ENCODE measurements at places on chromosomes 4 and X. TPM values are rescaled to one million over a fixed set of nuclear protein-coding genes. Genes with fewer than 3 reads are reported as not detected.

- H3K27me3 ChIP-seq: no peaks in the 10 kb centered on the region
- H3K4me1 ChIP-seq: 0 out of 2 replicates have a peak, but pooled peaks cover 7% of the 10 kb centered on the region
- no peaks in the 10 kb centered on the region for H3K36me3 ChIP-seq
- no peak overlapping the region for H3K4me3 ChIP-seq
Observed at GRCh38 chr4:148288448-148288847, 153.8 kb downstream of the NR3C2 start.

GRCh38 chr4:39759569-39759968, 61.6 kb downstream of the UBE2K start:
- no peaks in the 10 kb centered on the region for H3K4me1 ChIP-seq
- H3K4me3 ChIP-seq: no peak overlapping the region
- DNase-seq: no peak
- peaks cover 1% of the 10 kb centered on the region for H3K36me3 ChIP-seq
- H3K27ac ChIP-seq: no peak overlapping the region

DNA sequence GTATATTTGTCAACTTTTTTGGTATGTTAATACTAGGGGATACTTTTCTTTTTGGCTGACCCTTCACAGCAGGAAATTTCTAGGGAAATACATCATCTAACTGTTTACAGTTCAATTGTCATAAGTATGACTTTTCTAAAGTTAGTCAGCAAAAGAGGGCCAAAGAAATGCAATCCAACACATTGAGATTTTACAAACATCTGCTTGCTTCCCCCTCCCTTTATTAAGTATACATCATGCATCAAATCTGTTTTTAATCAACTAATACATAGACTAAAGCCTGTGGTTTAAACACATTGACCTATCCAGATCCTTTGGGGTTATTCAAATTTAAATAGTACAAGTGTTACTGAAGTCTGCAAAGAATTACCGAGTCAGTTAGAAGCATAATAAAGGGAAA, 93.9 kb downstream of the MID1 start:
- H3K36me3 ChIP-seq: no peaks in the 10 kb centered on the region
- no peaks in the 10 kb centered on the region for H3K27me3 ChIP-seq
- H3K27ac ChIP-seq: no peak overlapping the region
- DNase-seq: no peak

DNA sequence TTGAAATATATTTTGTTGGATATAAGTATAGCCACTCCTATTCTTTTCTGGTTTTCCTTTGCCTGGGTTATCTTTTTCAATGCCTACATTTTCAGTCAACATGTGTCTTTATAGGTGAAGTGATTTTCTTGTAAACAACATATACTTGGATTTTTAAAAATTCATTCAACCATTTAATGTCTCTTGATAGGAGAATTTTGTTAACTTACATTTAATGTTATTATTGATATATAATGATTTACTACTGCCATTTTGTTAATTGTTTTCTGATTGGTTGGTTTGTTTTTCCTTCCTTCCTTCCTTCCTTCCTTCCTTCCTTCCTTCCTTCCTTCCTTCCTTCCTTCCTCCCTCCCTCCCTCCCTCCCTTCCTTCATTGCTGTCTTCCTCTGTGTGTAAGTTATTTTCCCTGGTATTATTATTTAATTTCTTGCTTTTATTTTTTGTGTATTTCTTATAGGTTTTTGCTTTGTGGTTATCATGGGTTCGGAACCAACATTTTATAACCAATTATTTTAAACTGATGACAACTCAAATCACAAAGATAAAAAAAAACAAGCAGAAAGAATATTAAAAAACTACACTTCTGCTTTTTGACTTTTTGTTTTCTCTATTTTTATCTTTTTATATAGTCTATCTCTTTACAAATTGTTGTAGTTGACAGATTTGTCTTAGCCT, 330.1 kb upstream of the GRID2 start:
- no peaks in the 10 kb centered on the region for H3K36me3 ChIP-seq
- no peaks in the 10 kb centered on the region for H3K4me1 ChIP-seq
- no peaks in the 10 kb centered on the region for H3K27me3 ChIP-seq
- no peak for DNase-seq

DNA sequence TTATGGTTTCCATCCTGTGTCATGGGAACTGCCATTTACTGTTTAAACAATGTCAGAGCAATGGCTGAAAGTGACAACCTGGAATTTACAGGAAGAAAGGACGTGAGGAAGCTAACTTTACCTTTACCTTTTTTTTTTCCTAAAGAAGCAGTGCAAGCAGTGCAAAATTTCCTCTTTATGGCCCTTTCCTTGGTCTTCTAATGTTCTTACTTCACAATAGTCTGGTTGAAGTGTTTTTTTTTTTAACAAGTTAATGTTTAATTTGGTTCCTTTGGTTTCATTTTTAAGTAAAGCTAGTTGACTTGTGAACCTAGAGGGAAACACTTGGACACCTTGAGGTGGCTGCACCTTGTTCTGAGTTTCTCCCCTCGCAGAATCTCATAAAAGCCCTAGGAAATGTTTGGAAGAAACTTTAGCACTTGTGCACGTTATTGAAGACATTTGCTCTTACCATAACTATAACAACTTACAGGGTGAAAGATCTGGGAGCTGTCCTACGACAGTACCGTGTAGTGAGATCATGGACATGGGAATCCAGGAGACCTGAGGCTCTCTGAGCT, 1.8 kb downstream of the SGMS2 start:
- no peaks in the 10 kb centered on the region for H3K36me3 ChIP-seq
- H3K4me1 ChIP-seq: no peaks in the 10 kb centered on the region
- DNase-seq: no peak
- no peak overlapping the region for H3K27ac ChIP-seq
- peak overlapping the region; percentile 5 for H3K4me3 ChIP-seq

GRCh38 chr4:143502231-143502630, 11.3 kb upstream of the SMARCA5 start:
- H3K27ac ChIP-seq: no peak overlapping the region
- H3K4me1 ChIP-seq: no peaks in the 10 kb centered on the region
- H3K4me3 ChIP-seq: no peak overlapping the region
- no peaks in the 10 kb centered on the region for H3K27me3 ChIP-seq
- DNase-seq: no peak

DNA sequence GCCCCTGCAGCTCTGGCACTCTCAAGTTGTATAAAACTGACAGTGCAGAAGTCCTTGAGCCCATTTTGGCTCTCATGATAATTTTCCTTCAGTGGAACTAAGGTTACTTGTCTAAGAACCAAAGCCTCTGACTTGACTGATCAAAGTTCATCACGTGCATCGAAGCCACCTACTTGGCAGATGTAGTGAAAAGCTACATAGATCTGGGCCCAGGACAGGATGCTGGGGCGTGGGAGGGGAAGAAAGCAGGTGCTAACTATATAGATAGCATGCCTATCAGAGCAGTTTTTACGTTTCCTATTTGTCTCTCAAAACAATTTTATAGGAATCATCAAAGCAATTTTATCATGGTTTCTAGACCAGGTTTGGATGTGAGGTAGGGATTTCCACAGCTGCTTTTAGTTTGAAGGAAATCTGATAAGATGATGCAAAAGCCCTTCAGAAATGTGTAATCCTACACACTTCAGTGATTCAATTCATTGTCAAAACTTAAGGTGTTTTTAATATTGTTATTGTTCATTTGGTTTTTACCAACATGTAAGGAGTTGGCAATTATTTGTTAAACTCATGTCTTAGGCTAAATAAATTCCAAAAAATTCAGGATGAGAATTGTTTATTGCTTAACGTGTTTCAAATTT, 1.2 kb upstream of the CD40LG start:
- no peak for DNase-seq
- H3K4me1 ChIP-seq: no peaks in the 10 kb centered on the region
- no peaks in the 10 kb centered on the region for H3K36me3 ChIP-seq
- no peak overlapping the region for H3K27ac ChIP-seq

GRCh38 chr4:186458050-186458449, 97.3 kb downstream of the MTNR1A start:
- H3K4me1 ChIP-seq: no peaks in the 10 kb centered on the region
- H3K27ac ChIP-seq: no peak overlapping the region
- H3K27me3 ChIP-seq: no peaks in the 10 kb centered on the region
- H3K36me3 ChIP-seq: no peaks in the 10 kb centered on the region
- no peak overlapping the region for H3K4me3 ChIP-seq

- no peaks in the 10 kb centered on the region for H3K27me3 ChIP-seq
- H3K36me3 ChIP-seq: no peaks in the 10 kb centered on the region
- DNase-seq: no peak
- peaks cover 11% of the 10 kb centered on the region for H3K4me1 ChIP-seq
Observed at GRCh38 chr4:77010841-77011354, 61.3 kb downstream of the SEPTIN11 start.

GRCh38 chrX:129696463-129697155, 41.9 kb upstream of the APLN start:
- H3K27me3 ChIP-seq: no peaks in the 10 kb centered on the region
- no peak for DNase-seq
- no peak overlapping the region for H3K4me3 ChIP-seq
- 0 out of 2 replicates have a peak, but pooled peaks cover 8% of the 10 kb centered on the region for H3K4me1 ChIP-seq

DNA sequence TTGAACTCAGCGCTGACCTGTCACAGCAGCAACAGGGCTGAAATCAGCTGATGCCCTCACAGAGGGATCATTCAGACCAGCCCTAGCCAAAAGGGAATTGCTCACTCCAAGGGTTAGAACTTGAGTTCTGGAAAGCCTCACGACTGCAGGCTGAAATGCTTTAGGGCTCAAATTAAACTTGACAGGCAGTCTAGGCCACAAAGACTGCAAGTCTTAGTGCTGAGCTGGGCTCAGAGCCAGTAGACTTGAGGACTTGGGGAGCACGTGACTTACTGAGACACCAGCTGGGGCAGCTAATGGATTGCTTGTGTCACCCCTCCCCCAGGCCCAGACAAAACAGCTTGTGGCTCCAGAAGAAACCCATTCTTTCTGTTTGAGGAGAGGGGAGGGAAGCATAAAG, 119.0 kb upstream of the SLC6A14 start:
- no peaks in the 10 kb centered on the region for H3K36me3 ChIP-seq
- no peak for DNase-seq
- H3K4me1 ChIP-seq: no peaks in the 10 kb centered on the region
- no peak overlapping the region for H3K27ac ChIP-seq
- no peaks in the 10 kb centered on the region for H3K27me3 ChIP-seq

DNA sequence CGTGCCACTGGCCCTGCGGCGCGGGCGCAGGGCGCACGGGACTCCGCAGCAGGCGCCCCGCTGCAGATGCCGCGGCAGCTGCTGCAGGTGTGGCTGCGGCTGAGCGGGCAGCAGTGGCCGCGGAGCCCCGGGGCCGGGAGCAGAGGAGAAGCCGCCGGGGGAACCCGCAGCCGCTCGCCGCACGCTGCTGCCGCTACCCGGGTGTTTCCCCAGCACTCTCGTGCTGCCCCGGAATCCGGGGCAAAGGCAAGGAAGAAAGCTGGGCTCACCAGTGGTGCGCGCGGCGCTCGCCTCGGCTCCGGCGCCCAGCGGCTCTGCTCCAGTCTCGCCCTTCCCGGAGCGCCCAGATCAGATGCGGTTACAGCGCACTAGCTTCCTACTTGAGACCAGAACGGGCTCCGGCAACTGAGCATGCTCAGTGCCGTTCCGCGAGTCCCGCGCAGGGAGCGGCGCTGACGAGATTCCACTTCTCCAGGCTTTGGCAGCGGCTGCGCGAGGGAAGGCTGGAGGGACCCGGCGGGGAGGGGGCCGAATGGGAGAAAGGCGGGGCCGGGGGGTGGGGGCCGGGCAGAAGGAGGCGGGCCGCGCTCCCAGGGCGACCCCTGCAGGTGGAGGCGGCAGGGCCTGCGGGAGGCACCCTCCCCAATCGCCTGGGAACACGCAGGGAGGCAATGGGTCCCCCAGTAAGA, at the start of gene APBB2:
Gene APBB2 (minus strand): TSS at position 407 of the 689 bp plus-strand sequence. CDS start 181,288 bp downstream, outside the sequence.
- H3K4me3 ChIP-seq: peak within 1 kb of the TSS; percentile 91
- H3K27ac ChIP-seq: peak within 1 kb of the TSS; percentile 93
- no peaks in the 10 kb centered on the region for H3K36me3 ChIP-seq
- peaks cover 27% of the 10 kb centered on the region for H3K4me1 ChIP-seq
- peak; percentile 96 for DNase-seq
- no peaks in the 10 kb centered on the region for H3K27me3 ChIP-seq

- H3K4me1 ChIP-seq: 0 out of 2 replicates have a peak, but pooled peaks cover 13% of the 10 kb centered on the region
- no peak for DNase-seq
- no peaks in the 10 kb centered on the region for H3K27me3 ChIP-seq
- H3K27ac ChIP-seq: no peak overlapping the region
- H3K4me3 ChIP-seq: no peak overlapping the region
Observed at GRCh38 chrX:103099691-103100090, 6.7 kb upstream of the NXF3 start.

- H3K4me3 ChIP-seq: no peak overlapping the region
- no peak for DNase-seq
- H3K27ac ChIP-seq: no peak overlapping the region
Observed at GRCh38 chr4:47075262-47075661, 43.9 kb downstream of the GABRB1 start.

DNA sequence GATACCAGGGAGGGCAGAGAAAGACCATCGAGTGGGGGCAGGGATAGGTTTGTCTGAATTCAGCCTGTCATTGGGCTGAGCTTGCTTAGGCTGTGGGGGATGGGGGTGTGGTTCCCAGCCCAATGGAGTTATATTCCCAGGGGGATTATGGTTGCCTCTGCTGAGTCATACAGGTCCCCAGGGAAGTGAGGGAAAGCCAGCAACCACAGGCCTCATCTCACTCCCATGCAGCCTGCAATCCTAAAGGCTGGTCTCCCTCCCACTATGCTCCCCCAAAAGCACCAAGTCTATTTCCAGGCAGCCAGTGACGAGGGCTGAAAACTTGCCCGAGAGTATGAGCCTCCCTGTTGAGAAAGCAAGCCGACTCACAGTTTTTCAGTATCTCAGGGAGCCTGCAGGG, 39.3 kb downstream of the AFM start:
- no peak overlapping the region for H3K4me3 ChIP-seq
- no peaks in the 10 kb centered on the region for H3K36me3 ChIP-seq
- H3K4me1 ChIP-seq: no peaks in the 10 kb centered on the region

DNA sequence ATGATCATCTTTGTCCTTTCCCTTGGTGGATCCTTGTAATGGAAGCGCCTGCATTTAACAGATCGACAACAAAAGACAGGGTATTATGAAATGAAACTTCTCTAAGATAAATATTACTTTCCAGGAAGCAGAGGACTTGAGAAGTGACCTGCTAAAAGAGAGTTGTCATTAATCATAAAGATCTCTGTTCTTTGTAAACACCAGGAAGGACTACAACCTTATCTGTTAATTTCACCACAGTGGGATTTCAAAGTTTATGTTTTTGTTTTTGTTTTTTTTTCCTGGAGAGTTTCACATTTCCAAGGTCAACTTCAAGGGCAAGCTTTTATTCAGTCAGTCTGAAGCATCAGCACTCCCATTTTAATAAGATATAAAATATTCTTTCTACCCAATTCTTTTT, 170.9 kb downstream of the RCHY1 start:
- H3K4me3 ChIP-seq: no peak overlapping the region
- H3K27ac ChIP-seq: no peak overlapping the region
- H3K27me3 ChIP-seq: no peaks in the 10 kb centered on the region
- H3K36me3 ChIP-seq: no peaks in the 10 kb centered on the region

GRCh38 chr4:146330392-146330791, 116.1 kb downstream of the REELD1 start:
- H3K27me3 ChIP-seq: no peaks in the 10 kb centered on the region
- H3K4me1 ChIP-seq: no peaks in the 10 kb centered on the region
- H3K27ac ChIP-seq: no peak overlapping the region
- no peak overlapping the region for H3K4me3 ChIP-seq
- no peaks in the 10 kb centered on the region for H3K36me3 ChIP-seq

Gene NLGN3
- total RNA-seq: 0.67 TPM

Gene PPARGC1A
- 0.09 TPM for total RNA-seq

Gene MGARP
- 0.26 TPM for total RNA-seq

Gene HTR2C
- total RNA-seq: not detected

Gene BTK
- total RNA-seq: not detected

Gene PLAC1
- total RNA-seq: 1.9 TPM

All from Caco-2 (cell line).